NCI-H1092 (cell line): ENCODE measurements at places on chromosomes 11 and 22.

DNA sequence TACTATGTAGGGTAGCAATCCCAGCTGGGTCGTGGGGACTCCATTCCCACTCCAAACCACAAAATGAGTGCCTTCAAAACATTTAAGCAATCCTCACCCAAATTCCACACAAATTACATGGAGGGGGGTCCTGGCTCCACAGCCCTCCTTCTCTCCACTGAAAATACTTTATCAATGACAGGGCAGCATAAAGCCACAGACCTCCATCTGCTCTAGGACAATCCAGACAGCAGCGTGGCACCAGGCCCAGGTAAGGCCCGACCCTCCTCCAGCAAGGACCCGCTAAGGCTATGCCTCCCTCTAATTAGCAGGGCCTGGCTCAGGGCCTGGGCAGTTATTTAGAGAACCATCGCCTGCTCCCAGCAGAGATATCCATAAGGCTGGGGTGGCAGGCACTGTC is at the start of gene PANX3:
Gene PANX3 (plus strand): TSS at position 365 of the 400 bp plus-strand sequence. CDS start 129 bp downstream, outside the sequence.
- DNase-seq, result no peak

DNA sequence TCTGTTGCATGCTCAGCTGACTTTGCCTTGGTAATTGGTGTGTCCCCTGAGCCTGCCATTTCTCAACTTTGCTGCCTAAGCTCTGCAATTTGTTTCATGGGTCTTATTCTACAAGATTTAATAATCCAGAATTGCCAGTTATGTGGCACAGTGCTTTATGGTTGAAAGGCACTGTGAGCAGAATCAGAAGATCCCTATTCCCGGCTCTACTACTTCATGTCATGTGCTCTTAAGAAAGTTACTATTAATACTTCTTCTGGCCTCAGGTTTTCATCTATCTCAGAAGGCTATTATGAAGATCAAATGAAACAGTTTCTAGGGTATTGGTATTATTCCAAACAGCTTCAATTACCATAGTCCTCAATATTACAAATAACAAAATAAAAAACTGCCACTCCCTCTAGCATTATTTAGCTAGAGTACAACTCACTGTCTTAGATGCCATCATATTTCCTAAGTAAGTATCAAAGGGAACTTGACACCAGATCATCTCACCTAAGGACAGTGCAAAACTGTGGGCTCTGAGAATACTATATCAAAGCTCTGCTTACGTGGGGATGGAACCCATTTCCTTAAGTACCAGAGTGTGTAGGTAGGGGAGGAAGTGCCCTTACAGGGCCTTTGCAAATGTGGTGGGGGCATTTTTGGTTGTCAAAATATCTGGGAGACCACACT is 200.0 kb upstream of the PITPNB start:
- no peak for DNase-seq

DNA sequence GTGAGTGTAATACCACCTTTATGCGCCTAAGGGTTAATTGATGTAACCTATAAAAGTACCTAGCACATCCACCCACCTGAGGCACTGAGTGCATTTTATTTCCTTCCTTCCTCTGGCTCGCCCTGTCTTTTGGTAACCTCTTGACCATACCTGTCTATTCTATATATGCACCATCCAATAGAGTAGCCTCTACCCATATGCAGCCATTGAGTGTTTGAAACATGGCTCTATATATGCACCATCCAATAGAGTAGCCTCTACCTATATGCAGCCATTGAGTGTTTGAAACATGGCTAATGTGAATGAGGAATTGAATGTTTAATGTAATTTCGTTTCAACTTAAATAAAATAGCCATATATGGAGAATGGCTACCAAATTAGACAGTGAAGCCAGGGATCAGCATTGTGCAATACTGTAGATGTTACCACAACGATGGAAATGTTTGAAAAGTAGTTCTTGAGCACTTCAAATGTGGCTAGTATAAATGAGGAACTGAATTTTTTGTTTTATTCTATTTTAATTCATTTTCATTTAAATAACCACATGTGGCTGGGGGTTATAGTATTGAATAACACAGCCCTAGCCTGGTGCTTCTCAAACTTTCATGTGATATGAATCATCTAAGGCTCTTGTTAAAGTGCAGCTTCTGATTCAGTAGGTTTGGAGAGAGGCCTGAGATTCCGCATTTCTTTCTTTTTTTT is 33.8 kb downstream of the SLC35F2 start:
- no peak for DNase-seq

DNA sequence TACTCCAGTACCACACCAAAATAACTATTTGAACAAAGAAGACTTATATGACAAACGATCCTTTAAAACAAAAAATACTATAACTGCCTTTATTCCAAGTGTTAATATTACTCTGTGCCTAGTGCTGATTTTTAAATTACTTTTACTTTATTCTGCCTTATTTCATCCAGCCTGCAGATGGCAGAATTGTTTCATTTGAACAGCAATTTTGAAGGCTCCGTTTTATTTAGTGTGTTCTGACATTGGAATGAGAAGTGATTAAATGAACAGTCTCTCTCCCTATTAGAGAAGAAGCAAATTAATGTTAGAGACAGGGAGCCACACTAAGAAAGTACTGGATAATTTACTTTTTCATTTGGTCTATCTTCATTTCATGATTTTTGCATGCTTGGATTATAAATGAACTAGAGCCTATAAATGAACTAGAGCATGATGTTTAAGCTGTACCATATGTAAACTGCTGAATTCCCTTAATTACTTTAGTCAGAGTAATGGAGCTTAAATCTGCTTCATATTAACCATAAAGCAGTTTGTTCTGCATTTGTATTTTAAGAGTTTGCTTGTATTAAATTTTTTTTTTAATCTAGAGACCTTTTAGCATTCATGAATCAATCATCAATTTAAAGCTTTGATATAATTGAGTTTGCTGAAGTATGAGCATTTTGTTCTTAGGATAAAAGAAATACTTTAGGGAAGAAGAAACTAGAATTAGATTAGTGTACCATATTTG is 9.8 kb downstream of the PDHX start:
- DNase-seq, result no peak

- DNase-seq, result no peak
Measured at GRCh38 chr11:103035791-103036434, 56.0 kb downstream of the DCUN1D5 start.

- DNase-seq, result no peak
Measured at GRCh38 chr22:38481871-38482332, 14.0 kb downstream of the KDELR3 start.

DNA sequence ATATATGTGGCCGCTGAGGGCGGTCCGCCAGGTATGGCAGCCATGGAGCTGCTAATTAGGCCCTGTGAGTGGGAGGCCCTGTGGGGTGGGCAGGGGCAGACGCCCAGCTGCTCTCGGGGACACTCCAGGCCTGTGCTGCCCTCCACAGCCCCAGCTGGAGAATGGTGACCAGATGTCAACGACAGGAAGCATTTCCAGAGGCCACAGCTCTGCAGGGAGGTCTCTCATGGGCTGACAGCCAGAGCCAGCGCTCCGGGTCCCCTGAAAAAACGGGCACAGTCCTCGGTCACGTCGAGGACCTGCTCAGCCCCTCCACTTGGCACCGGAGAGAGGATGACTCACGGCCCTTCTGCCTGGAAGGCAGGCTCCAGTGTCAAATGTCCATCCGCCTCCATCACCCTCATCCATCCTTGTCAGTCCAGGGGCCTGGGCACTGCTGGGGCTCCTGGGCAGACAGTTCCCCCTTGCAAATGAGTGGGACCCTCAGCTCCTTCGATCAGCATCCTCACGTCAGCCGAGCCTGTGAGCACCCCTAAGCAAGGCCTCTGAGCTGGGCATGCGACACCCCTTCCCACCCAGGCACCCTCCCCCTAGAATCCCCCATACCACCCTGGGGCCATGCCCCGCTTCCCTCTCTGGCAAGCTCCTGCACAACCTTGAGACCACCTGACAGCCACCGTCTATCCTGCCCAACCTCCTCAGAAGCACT is 1.9 kb downstream of the BID start:
- no peak for DNase-seq

DNA sequence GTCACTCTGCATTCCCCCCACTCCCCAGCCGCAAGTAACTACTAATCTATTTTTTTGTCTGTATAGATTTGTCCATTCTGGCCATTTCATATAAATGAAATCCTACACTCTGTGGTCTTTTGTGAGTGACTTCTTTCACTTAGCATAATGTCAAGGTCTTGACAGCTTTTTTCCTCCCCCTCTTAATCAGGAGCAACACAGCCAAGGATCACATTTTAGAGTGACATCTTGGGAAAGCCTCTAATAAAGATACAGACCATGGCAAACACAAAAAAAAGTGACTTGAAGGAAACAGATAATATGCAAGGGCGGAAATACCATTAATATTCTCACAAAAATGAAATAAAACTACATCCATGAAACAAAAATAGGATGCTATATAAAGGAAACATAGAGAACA is 43.9 kb downstream of the RAB30 start:
- DNase-seq, result no peak

DNA sequence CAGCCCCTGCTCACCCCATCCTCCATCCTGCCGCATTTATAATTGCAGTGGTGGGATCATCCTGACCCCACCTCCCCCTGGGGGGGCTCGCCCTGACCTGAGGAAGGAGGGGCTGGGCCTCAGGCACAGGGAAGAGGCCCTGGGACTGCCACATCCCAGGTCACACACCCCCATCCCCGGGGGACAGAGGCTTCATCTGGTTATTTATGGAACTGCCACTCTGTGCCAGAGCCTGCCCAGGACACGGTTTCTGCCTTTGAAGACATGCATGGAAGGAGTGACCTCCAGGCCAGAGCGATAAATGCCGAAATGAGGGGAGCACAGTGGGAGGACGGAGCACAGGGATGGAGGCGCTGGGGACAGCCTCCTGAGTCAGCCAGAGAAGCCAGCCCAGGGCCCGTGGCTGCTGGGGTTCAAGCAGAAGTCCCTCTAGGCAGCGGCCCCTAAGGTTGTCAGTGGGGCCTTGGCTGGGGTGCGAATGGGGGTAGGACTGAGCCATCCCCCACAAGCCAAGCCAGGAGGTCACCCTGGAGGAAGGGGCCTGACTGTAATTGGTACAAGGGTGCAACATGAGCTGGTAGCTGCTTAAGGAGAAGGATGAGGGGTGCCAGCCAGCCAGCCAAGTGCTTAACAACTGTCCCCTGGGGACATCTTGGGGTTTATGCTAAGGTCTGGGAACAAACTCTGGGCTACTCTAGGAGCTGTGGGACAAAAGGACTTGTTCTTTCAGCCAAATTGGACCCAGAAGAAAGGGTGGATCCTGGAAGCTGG is 51.4 kb upstream of the SHISAL1 start:
- no peak for DNase-seq

DNA sequence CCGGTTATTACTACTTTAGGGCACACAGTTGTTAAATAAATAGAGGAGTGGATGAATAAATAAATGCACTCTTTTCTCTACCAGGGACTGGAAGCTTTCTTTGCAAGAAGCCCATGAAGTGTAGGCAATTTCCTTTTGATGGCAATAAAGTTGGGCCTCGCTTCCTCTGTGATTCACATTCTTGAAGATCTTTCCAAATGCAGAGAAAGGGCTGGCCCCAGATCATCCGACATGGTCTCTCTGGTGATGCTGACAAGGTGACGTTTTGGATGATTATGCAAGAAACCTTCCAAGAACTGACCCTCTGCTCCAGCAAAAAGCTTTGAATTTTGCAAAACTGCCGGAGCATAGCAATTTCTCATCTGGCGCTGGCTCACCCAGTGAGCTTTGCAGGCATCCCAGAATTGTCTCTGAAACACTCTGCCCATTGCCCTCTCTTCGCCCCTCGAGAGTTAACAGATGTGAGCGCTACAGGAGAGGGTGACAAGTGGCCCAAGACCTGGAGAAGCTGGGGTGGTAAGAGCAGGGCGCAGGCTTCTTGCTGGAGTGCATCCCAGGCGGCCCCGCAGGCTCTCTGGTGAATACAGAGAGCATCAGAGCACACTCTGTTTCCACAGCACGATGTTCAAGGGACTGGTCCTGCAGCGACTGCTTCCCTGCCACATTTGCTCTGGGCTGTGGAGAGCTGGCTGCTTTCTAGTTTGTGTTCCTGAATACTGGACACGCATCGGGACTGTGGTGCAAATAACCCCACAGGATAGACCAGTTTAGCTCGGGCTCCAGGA is 11.5 kb upstream of the IFT27 start:
- DNase-seq, result no peak

GRCh38 chr11:29679996-29680395 is 336.8 kb downstream of the KCNA4 start:
- no peak for DNase-seq

DNA sequence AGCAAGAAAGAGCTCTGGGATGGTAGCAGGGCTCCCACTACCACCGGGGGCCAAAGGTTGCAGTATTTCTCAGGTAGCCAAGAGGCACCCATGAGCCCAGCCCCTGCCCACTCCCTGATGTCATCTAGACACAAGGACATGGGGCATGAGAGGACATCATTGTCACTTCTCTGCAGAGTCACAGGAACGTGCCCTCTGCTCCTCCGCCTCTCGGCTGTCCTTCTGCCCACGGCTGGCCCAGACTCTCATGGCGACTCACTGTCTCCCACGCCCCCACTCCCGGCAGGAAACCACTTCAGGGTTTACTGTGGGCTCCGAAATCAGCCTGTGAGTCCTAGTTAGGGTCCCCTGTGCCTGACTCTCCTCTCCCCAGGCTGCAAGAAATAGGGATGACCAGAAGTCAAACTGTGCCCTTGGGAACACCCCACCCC is 1.8 kb upstream of the GAL start:
- DNase-seq, result no peak

DNA sequence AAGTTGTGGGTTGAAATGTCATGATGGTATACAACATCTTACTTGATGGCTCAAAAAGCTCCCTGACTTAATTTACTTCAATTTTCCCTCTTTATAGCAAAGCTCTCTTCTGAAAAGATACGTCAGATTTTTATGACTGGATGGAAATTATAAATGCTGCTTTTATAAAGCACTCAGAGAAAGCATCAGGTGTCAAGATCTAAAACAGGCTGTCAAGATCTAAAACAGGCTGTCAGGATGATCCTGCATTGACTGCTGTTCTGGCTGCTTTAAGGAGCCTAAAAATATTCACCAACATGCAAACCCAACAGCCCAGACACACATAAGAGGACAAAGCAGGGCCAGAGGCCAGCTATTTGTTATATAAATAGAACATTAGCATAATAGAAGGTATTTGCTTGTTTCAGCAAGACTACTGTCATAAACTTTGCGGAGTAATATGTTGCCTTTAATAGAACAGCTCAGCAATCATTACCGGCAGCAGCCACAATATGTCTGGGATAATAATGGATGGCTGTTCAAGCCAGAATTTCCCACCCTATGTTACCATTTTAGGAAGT is 77.3 kb upstream of the ANO5 start:
- no peak for DNase-seq

DNA sequence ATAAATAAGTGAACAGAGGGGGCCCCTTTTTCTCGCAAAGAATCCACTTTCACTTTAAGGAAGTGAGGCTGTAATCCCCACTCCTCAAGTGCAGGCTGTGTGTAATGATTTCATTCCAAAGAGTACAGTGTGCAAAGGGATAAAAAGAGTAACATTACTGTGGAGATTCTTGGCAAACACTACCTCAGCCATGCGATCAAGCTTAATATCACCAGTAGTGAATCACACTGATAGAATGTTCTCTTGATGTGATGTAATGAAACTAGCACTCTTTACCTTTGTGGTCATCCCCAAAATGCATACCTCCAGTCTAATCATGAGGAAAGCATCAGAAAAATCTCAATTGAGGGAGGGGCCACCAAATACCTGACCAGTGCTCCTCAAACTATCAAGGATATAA is 246.1 kb upstream of the CHORDC1 start:
- no peak for DNase-seq

- DNase-seq, result peak; percentile 71
Measured at GRCh38 chr22:37198258-37199102, 10.4 kb upstream of the C1QTNF6 start.
